ENCODE measurements at places on chromosomes 11 and 22. TPM values are rescaled to one million over a fixed set of nuclear protein-coding genes. Genes with fewer than 3 reads are reported as not detected.

DNA sequence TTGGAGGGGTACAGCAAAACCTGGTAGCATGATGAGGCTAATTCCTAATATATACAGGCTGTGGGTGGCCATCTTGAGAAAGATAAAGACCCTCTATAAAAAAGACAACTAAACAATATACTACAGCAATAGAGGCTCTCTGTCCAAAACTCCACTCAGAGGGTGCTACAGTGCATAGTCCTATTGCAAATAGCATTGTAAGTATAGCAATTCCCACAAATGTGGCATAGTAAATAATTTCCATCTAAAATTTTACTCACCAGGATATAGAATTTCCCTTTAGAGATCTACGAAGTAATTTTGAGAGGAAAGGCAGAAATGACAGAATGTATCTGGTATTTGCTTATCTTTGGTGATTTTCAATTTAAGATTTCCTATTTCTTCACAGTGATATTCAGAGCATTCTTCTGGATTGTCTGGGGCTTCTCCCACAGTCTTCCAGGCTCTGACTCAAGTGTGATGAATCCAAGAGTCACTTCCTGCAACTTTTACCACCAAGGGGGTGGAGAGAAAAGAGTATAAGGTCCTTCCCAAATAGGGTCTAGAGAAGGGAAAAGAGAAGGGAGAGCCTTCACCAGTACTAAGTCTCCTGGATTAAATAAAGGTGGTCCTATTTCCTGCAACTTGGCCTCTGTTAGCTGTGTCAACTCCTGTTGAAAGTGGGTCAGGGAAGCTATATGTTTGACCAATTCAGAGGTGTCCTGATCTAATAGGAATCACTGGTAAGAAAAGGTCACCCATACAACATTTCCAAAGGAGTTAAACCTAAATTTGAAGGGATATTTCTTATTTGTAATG, 1054.7 kb upstream of the CNTN5 start:
- no peak for DNase-seq

DNA sequence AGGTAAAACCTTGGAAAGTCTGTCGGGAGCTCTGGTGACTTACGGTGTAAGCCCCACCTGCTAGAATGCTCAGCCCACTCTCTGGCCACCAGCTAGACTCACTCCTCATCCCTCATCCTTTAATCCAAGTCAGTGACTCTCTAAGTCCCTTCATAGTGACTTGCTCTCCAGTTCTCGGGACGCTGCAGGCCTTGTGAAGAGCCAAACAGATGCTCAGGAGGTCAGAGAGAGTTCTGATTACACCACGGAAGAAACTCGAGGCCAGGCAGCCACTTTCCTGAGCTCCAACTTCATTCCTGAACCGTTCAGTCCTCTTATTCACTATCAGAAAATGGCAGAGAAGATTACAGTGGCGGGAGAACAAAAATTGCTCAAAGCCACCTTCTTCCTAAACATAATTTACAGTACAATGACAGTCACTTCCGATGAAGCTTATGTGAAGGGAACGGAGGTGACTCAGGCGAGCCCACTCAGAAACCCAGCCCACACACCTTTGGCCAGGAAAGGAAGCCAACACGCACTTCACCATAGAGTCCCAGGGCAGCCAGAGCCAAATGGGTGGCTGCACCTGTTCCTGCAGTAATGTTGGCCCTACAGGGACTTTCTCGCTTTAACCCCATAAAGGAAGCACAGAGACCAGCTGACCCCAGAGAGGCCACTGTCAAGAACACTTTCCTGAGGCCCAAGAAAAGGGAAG, 100.4 kb downstream of the GALNT18 start:
- no peak for DNase-seq

DNA sequence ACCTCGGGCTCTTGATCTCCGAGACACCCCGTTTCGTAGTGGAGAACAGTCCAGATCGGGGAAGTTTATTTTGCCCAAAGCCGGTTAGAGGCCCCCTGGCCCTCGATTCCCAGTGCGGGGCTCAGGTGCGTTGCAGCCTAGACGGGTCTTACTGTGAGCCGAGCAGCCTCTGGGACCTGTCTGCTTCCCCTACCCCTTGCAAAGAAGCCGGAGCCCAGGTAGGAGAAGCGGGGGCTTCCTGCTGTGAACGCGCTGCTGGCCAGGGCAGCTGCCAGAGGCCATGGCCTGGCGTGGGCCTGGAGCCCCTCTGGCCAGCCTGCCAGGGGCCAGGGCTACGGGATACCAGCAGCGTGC, 621 bp downstream of the TSPO start:
- no peak for DNase-seq

GRCh38 chr11:11400635-11401232, 47.7 kb upstream of the CSNK2A3 start:
- DNase-seq = no peak

- no peak for DNase-seq
Observed at GRCh38 chr11:11589437-11589836, 32.4 kb downstream of the GALNT18 start.

GRCh38 chr11:3747704-3748103, 49.6 kb downstream of the NUP98 start:
- no peak for DNase-seq

GRCh38 chr11:117605331-117605730, 191.7 kb downstream of the DSCAML1 start:
- DNase-seq = no peak

GGTLC3 gene
- not detected for total RNA-seq

FXYD6 gene
- total RNA-seq = 75.4 TPM

DERL3 gene
- 0.25 TPM for total RNA-seq

C22orf31 gene
- not detected for total RNA-seq

JOSD1 gene
- 106 TPM for total RNA-seq

KRTAP5-2 gene
- not detected for total RNA-seq

Data from vagina (tissue), 2 donors.